GM04503 (cell line): ENCODE measurements at places on chromosomes 4 and X.

DNA sequence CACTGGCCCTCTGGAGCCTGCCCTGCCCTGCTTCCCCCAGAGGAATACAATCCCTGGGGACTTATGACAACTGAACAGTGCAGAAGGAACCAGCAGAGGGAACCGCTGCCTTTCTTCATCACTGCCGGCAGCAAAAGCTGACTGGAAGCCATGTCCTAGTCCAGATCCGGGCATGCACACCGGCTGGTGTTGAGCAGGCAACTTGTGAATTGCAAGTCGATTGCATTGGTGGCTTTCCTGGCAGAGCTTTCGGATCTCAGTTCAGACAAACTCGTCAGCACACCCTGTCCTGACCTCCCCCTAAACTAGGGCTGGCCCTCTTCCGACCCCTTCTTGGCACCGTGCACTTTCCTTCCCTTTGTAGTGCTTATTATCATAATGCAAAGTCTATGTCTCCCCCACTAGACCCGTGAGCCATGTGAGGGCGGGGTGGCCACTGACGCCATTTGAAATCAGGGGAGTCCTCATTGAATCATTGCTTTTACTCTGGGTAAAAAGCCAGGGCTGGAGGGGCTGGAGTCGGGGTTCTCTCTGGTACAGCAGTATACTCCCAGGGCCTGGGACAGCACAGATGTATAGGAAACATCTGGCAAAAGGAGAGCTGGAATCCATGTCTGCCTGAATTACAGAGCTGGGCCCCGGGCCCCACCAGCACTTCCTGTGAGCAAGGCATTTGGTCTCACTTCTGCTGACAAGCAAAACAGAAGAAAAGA, 1.8 kb downstream of the ARHGAP4 start:
- DNase-seq: no peak

GRCh38 chrX:152632445-152633097, 5.1 kb upstream of the GABRQ start:
- peak; percentile 8 for DNase-seq

- no peak for DNase-seq
These were observed 50.6 kb downstream of the ZNF157 start for GRCh38 chrX:47420962-47421361.

GRCh38 chr4:113563691-113564378, 197.7 kb downstream of the CAMK2D start:
- no peak for DNase-seq

- no peak for DNase-seq
These were observed 3.2 kb downstream of the PCDH7 start for GRCh38 chr4:30723201-30723955.

DNA sequence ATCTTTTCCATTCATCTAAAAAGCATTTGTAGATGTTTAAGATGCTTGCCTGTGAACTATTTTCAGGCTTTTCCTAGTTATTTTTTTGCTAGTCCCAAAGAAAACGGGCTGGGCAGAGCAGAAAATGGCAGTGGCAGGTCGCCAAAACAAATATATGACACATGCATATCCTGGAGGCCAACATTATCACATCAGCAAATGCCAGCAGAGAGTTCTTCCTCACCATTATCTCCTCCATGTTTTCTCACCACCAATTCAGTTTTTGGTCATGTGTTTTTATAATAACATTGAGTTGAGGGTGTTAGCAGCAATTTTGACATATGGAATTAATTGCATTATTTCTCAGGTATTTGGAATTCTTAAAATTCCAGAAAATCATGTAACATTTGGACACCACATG, 97.9 kb upstream of the EOLA2 start:
- DNase-seq: no peak

- DNase-seq: peak; percentile 39
These were observed 34.8 kb downstream of the UBE2K start for GRCh38 chr4:39732728-39733127.

GRCh38 chr4:109215506-109215905, 87.0 kb downstream of the COL25A1 start:
- no peak for DNase-seq

- DNase-seq: no peak
These were observed 90.0 kb downstream of the HMX1 start for GRCh38 chr4:8781641-8782040.

GRCh38 chr4:109708435-109708834, 5.2 kb upstream of the CASP6 start:
- DNase-seq: no peak

DNA sequence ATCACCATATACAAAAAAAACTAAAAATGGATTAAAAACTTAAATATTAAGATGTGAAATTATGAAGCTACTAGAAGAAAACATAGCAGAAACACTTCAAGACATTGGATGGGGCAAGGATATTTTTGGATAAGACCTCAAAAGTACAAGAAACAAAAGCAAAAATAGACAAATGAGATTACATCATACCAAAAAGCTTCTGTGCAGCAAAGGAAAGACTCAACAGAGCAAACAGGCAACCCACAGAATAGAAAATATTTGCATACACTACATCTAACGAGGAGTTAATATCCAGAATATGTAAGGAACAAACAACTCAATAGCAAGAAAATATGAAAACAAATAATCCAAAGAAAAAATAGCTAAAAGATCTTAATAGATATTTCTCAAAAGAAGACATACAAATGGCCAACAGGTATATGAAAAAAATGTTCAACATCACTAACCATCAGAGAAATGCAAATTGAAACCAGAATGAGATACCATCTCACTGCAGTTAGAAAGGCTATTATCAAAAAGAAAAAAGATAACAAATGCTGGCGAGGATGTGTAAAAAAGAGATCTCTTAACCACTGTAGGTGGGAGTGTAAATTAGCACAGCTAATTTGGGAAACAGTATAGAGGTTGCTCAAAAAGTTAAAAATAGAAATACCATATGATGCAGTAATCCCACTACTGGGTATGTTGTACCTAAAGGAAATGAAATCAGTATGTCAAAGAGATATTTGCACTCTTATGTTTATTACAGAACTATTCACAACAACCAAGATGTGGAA, 17.8 kb upstream of the LRCH2 start:
- no peak for DNase-seq

DNA sequence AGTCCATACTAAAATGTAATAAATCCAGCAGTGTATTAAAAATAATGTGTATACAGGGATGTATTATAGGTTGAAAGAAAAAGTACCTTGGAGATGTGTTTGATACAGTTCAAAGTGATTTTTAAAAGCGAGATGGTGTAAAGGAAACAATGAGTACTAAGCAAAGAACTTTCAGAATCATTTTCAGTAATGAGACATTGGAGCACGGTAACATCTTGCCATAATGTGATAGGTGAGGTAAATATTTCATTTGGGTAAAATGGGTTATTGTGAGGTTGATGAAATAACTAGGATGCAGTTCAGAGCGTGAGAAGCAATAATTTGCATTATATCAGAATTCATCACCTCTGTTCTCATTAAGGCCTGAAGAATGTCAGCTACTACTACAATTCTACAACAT, 25.9 kb downstream of the EIF2S3 start:
- no peak for DNase-seq

DNA sequence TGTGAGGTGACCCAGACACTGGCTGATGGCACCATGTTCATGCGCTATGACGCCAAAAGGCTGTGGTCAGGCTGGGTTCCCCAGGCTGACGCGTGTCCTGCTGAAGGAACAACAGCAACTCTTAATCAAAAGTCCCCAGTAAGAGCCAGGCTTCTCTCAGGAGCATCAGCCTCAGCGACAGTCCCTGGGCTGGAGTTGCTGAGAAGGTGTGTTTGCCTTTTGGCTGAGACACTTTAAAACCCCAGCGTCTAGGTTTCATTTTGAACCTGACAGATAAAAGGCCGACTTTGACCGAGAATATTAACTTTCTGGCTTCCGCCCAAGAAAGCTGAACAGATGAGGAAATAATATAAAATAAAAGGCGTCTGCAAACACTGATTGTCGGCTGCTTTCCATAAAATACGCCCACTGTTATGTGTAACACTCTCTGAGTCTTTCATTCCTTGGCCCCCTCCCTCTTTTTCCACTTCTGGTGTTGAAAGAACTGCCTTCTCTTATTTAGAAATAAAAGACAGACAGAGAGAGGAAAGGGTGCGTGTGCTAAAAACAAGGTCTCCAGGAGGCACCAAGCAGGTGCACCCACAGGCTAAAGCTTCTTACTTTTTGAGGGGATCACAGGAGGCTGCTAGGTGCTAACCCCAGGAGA, 373.6 kb downstream of the MID1IP1 start:
- DNase-seq: no peak

DNA sequence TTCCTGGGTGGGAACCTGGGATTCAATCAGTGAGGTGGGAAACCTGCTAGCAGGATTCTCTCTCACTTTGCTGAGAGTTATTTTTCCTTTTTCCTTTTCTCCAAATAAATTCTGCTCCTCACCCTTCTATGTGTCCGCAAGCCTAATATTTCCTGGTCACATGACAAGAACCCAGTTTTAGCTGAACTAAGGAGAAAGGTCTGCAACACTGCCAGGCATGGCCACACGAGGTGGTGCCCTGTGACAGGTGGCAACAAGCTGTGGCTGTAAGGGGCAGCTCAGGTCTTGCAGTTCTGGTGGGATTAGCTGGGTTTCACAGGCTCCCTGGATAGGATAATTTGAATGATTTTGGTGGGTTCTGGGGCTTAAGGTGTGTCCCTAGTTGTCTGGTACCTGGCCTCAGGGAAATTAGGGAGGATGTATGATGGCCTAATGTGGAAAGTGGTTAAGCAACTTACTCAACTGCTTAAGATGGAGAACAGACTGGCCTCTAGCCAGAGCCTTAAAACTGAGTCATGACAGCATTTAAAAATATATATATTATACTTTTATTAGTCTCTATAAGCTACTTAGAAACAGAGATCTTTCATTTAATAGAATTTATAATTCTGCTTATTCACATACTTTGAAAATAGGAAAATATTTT, 215.0 kb downstream of the IL15 start:
- DNase-seq: no peak
